ENCODE measurements at places on chromosomes 6 and 20.

- DNase-seq, result no peak
These were observed 30.5 kb upstream of the MDFI start for GRCh38 chr6:41607736-41608135.

DNA sequence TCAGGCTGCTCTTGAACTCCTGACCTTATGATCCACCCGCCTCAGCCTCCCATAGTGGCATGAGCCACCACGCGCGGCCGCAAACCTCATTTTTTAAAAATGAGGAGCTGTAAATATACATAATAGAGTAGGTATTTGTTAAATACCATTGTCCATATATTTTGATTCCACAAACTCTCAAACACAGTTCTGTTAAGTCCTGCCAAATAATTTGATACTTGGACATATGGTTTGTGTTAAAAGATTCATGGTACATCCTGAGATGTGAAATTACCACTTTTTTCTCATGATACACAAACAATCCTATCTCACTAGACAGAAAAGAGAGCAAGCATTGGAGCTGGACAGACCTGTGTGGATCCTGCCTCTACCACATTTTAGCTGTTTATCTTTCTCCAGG lies 334.1 kb upstream of the KCNQ5 start:
- no peak for DNase-seq

DNA sequence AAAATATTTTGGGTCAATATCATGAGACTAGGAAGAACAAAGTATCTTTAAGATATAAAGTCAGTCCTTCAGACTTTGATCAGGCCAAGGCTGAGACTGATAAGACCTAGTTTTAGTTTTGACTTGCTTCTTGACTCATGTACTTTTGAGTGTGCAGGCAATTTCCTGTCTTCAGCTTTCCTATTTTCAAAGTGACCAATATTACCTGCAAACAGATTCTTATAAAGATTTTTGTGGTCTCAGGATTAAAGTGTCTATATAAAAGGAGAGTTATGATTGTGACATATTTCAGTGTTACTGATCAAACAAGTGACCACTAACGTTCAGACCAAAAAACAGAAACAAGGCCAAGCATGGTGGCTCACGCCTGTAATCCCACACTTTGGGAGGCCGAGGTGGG lies 36.0 kb upstream of the AKIRIN2 start:
- no peak for DNase-seq

GRCh38 chr6:36593569-36594028 lies 563 bp upstream of the SRSF3 start:
- no peak for DNase-seq

DNA sequence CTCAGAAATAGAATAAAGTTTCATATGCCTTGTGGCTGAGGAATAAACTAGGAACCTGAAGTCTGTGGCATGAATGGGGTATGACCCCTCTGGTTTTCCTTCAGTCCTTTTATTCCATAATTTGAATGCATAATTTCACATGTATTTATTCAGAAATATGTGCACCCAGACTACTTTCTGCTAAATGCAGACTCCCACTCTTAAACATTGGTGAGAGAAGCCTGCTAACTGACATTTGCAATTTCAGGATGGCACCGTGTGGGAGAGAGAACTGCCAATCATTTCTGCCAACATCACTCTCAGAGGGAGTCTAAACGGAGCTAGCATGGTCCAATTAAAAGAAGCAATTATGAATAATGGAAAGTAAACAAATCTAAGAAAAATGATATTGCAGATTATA lies 141.3 kb downstream of the ADGRB3 start:
- DNase-seq, result no peak

Data from stimulated activated CD8-positive, alpha-beta memory T cell treated with anti-CD3 and anti-CD28 coated beads, Interleukin-4, amount 100 ng/mL, for 4 hours (primary cell).